ENCODE measurements at places on chromosomes 5 and 9.

DNA sequence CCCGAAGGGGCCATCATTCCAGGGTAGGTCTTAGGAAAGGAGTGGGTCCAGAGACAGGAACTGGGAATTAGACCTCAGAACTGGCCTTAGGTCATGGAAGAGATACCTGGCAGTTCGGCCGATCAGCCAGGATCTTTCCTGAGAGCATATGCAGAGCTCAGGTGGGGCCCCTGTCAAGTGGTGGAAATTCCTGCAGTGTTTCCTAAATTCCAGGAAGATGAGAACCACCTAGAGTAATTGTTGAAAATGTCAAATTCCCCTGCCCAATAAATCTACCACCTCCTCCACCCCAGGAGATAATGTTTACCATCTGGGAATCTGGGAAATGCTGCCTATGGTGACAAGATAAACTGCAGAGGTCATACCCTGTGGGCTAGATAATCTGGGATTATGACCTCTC lies 14.6 kb downstream of the TMEM171 start:
- no peak for DNase-seq

- DNase-seq: no peak
Observed at GRCh38 chr5:115641948-115642347, 16.1 kb upstream of the TMED7 start.

- no peak for DNase-seq
Observed at GRCh38 chr9:125694478-125694877, 12.5 kb downstream of the MAPKAP1 start.

GRCh38 chr5:119708076-119708790 lies 78.9 kb downstream of the FAM170A start:
- DNase-seq: no peak
